ENCODE measurements at places on chromosomes 13 and 19. TPM values are rescaled to one million over a fixed set of nuclear protein-coding genes. Genes with fewer than 3 reads are reported as not detected.

Gene KPNA3
- 29.5 TPM for total RNA-seq

Gene KLK12
- not detected for total RNA-seq

Gene CYP4F8
- total RNA-seq = not detected

Gene FXYD3
- not detected for total RNA-seq

Gene ZNF814
- total RNA-seq = 28.1 TPM

Gene CCDC194
- total RNA-seq = not detected

Gene C1QTNF9B
- not detected for total RNA-seq

Gene RNF225
- total RNA-seq = not detected

Gene RASGRP4
- 0.93 TPM for total RNA-seq

Gene PLVAP
- 113 TPM for total RNA-seq

Gene OLFM2
- total RNA-seq = 37.2 TPM

Gene ZNF700
- total RNA-seq = 10.9 TPM

Gene LGALS4
- total RNA-seq = not detected

Gene CRB3
- 65.2 TPM for total RNA-seq

Gene CEACAM4
- not detected for total RNA-seq

Gene PEX11G
- total RNA-seq = 3.3 TPM

Gene GIPR
- 1.5 TPM for total RNA-seq

Gene ZNF555
- 8.7 TPM for total RNA-seq

Gene FFAR1
- total RNA-seq = not detected

Gene HSPB6
- 17.3 TPM for total RNA-seq

Gene FDX2
- total RNA-seq = 44.8 TPM

Gene ERICH6B
- not detected for total RNA-seq

Gene CYP2B6
- not detected for total RNA-seq

Gene COMP
- 0.33 TPM for total RNA-seq

Gene FCER2
- total RNA-seq = not detected

Gene ZNF737
- total RNA-seq = 114 TPM

Gene RFPL4A
- not detected for total RNA-seq

Gene KISS1R
- total RNA-seq = not detected

Gene SYT3
- 0.67 TPM for total RNA-seq

Gene ZNF829
- 4.5 TPM for total RNA-seq

Gene SH2D3A
- 27.4 TPM for total RNA-seq

Gene KLF1
- not detected for total RNA-seq

Gene MAST1
- not detected for total RNA-seq

Gene IRGQ
- total RNA-seq = 33.5 TPM

Gene TEX26
- not detected for total RNA-seq

Gene MZF1
- 77.8 TPM for total RNA-seq

Gene MTUS2
- 1.2 TPM for total RNA-seq

Gene LILRA1
- 0.54 TPM for total RNA-seq

Gene CYP2A13
- total RNA-seq = not detected

Gene SBSN
- total RNA-seq = not detected

Gene FPR1
- 1.7 TPM for total RNA-seq

Gene SULT2A1
- not detected for total RNA-seq

Gene KLK3
- total RNA-seq = 1.3 TPM

Gene CRTC1
- 13.7 TPM for total RNA-seq

Gene IFNL1
- not detected for total RNA-seq

Gene CGB3
- total RNA-seq = not detected

Gene NLRP13
- total RNA-seq = not detected

Gene SLAIN1
- total RNA-seq = 19.5 TPM

Gene LRRC63
- not detected for total RNA-seq

Gene POU4F1
- total RNA-seq = not detected

Gene FGF9
- 0.46 TPM for total RNA-seq

Gene OLFM4
- 0.11 TPM for total RNA-seq

Gene PSG1
- total RNA-seq = not detected

Gene SPACA4
- not detected for total RNA-seq
